ENCODE measurements at places on chromosomes 6 and 20.

- no peak for DNase-seq
Measured at GRCh38 chr6:75932067-75932466, 140.4 kb downstream of the IMPG1 start.

GRCh38 chr6:145648149-145648548 lies 87.2 kb downstream of the EPM2A start:
- DNase-seq: no peak

DNA sequence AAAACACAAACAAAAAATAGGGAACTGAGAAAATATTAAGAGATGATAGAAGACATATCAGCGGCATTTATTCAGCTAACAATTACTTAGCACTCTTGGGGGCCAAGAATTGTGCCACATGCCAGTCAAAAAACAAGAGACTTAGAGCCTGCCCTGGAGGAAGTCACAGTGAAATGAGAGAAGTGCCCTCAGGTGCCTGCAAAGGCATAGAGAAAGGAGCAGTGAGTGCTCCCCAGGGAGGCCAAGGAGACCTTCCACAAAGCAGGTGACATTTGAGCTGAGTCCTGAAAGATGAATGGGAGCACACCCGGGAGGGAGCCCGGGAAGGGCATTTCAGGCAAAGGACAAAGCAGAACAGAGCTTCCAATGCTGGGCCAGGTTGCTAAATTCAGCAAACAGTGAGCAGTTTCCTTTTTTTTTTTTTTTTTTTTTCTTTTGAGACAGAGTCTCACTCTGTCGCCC lies 184.7 kb upstream of the JARID2 start:
- peak; percentile 48 for DNase-seq

- no peak for DNase-seq
Measured at GRCh38 chr6:160737934-160738333, 35.9 kb downstream of the PLG start.

DNA sequence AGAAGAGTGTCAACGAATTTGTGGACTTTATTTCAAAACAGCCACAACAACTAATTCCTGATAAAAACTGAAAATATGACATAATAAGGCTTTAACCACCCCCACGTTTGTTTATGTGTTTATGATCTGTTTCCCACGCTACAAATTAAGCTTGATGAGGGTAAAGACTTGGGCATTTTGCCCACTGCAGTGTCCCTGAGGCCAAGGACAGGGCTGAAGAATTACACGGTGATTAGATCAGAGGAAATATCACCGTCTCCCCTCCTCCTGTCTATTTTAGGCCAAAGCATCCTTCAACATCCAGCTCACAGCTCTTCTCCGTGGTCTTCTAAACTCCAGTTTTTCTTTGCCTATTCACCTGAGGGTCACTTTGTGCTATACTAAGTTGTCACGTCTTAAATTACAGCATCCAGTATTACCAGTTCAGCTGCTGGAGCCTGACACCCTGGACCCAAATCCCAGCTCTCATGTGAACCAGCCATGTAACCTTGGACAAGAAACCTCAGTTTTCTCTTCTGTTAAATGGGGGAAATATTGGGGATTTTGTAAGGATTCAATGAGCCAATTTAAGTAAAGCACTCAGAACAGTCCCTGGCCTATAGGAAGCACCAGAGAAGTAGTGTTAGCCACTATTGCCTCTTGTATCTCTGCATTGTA lies 15.2 kb upstream of the ARFGEF2 start:
- no peak for DNase-seq

- no peak for DNase-seq
Measured at GRCh38 chr6:43091436-43091991, 15.4 kb downstream of the PTK7 start.

GRCh38 chr6:35203152-35203670 lies 10.5 kb upstream of the SCUBE3 start:
- no peak for DNase-seq

- peak; percentile 39 for DNase-seq
Measured at GRCh38 chr20:41379551-41379950, 12.9 kb upstream of the EMILIN3 start.

GRCh38 chr6:55047451-55048044 lies 126.8 kb upstream of the HCRTR2 start:
- peak; percentile 93 for DNase-seq

DNA sequence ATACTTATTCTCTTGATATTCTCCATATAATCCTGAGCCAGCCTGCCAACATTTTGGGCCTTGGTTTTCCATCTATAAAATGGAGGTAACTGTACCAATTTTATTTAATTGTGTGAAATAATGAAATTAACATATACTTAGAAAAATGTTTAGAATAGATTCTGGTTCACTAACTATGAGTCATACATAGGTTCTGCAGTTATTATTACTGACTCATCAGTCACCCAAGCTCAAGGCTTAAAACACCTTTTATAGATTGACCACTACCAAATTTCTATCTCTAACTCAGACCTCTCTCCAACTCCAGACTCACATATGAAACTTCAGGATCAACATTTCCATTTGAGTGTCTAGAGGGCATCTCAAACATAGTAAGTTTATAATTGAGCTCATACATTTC lies 1277.2 kb upstream of the GJE1 start:
- no peak for DNase-seq

- DNase-seq: peak; percentile 59
Measured at GRCh38 chr20:32189691-32190615, 17.6 kb downstream of the PLAGL2 start.

- DNase-seq: no peak
Measured at GRCh38 chr6:23410439-23410838, 715.6 kb upstream of the NRSN1 start.

GRCh38 chr6:73722318-73723060 lies 26.5 kb downstream of the CD109 start:
- DNase-seq: peak; percentile 83

GRCh38 chr6:14614631-14615030 lies 497.1 kb downstream of the CD83 start:
- peak; percentile 61 for DNase-seq

GRCh38 chr6:117446861-117447260 lies 21.1 kb upstream of the ROS1 start:
- no peak for DNase-seq

DNA sequence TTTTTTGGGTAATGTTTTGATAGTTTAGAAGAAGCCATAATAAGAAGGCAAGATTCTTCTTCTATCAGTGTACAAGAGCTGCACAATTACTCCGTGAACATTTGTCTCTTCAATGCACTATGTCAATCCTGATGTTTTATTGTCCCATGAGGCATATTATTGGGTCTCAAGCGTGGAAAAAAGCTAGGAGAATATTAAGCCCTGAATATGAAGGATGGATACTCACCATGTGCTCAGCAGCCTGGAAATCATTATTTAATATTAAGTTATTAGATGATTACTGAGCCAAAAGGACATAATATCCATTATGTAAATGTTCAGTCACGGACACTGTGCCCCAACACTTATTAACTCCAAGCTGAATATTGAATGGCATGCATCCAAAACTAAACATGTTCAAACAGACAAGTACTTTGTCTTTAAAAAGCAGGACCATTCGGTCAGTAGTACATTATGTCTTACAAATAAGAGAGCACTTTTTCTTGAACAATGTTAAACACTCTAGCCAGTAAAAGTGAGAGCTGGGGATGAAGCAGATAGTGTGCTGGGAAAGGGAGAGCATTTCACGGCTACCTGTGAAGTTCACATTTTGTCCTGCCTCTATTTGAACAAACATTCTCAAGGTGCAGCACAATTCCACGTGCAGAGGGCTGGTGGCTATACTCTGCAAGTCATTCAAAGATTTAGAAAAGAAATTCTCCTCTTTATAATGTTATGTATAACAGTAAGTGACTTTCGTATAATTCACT lies 70.6 kb upstream of the CNR1 start:
- no peak for DNase-seq

Data from suppressor macrophage treated with lipopolysaccharide for 1 hour (primary cell).